ENCODE measurements at places on chromosomes 3 and 15.

DNA sequence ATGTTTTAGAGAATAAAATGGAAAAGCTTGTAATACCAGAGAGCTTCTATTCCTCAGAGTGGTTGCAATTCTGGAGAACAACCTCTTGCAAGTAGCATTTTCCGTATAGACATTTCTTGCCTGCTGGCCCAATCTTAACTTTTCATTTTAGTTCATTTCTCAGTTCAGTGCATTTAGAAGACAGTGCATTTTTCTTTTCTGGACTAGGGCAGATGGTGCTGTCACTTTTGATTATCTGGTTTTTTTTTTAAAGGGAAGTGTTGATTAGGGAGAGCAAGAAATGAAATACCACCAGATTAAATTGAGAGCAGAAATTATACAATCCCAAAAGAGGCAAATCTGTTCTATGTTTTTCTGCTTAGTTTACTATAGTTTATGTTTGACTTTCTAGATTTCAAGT lies 172.7 kb downstream of the GHSR start:
- DNase-seq = no peak

DNA sequence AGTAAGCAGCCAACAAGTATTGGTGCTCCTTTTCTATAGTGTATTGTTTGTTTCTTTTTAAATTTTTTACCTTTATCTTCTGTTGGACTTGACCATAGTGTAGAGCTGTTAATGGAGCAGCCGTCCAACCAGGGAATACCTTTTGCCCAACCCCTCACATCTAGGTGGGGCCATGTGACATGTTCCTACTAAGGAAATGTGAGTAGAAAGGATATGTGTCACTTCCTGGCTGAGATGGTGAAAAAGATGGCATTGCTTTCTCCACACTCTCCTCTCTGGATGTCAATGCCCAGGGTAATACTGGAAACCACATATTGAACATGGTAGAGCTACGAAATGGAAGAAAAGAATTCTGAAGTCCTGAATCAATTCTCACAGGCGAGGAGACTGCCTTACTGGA lies 218.8 kb downstream of the TBL1XR1 start:
- DNase-seq = no peak

- DNase-seq = no peak
These were observed 141.2 kb downstream of the GMNC start for GRCh38 chr3:190721330-190721729.

- no peak for DNase-seq
These were observed 105.3 kb downstream of the CTNNB1 start for GRCh38 chr3:41304593-41304992.

DNA sequence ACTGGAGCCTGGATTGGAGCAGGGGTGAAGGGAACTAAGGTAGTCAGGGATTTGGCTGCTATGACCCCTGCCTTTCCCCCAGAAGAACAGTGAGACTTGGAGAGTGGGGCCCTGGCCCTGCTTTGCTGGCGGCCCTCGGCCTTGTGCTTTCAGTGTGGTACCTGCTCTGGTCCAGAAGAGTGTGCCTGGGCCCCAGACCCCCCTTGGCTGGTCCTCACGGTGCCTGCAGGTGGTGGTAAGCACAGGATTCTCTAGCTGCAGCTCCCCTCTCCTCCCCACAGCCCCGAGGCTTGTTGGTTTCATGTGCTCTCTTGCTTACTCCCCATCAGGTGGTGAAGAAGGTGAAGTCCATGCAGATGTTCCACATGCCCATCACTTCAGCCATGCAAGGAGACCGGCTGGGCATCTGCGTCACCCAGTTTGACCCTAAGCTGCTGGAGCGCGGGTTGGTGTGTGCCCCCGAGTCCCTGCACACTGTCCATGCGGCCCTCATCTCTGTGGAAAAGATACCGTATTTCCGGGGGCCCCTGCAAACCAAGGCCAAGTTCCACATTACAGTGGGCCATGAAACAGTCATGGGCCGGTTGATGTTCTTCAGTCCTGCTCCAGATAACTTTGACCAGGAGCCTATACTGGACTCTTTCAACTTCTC lies 125.7 kb downstream of the DNAJB8 start:
- DNase-seq = no peak

- peak; percentile 75 for DNase-seq
These were observed at the start of gene DLEC1 for GRCh38 chr3:38039101-38039898. TSS of gene DLEC1 (plus strand) at chr3:38039208. CDS start at chr3:38039226, 18 bp downstream.

DNA sequence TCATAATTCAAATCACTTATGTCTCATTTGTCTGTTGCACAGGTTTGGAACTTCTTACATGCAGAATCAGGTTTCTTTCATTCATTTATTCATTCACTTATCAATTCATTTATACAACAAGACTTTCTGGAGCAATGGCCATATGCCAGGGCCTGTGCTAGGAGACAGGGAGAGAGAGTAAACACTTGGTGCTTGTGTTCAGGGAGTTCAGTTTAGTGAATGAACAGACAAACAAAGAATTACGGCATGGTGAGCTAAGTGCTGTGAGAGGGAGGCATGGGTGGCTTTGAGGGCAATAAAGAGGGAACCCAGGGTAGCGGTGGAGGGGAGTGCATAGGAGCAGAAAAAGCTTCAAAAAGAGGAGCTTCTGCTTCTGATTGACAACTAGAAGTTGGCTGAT lies 8.5 kb upstream of the IREB2 start:
- DNase-seq = no peak

DNA sequence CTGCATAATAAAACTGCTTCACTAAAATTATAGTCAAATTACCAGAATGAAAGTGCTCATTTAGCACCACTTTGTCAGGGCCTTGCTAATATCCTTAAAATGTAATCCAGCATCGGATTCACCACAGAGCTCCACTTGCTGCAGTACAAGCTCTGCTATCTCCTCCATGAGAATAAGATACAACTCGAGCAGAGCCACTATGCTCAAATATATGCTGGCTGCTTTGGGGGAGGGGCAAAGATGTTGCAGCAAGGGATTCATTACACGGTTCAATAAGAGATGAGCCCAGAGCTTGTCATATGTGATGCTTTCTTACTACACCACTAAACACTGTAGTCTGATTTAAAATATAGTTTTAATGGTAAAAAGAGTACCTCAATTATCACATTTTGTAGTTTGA lies 72.2 kb downstream of the DLG1 start:
- DNase-seq = no peak

- DNase-seq = no peak
These were observed 25.1 kb downstream of the POLR2M start for GRCh38 chr15:57731530-57732103.

DNA sequence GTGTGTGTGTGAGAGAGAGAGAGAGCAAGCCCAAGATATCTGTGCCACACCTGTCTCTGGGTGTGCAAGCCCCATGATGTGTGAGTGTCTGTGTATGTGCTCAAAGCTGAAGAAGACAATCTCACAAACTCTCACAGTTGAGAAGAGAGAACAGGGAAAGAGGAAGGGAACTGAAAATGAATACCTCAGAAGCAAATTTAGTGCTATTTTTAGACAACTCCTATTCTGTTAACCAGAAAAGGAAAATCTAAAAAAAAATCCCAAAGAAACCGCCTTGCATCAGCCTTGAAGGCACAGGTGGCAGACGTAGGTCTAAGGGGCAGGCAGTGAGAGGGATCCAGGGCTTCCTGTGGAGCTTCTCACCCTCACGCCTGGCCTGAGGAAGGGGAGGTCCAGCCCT lies 47.8 kb downstream of the ATP2B2 start:
- DNase-seq = no peak

GRCh38 chr3:98014268-98014585 lies 20.9 kb downstream of the GABRR3 start:
- no peak for DNase-seq

All from stimulated activated CD4-positive, alpha-beta T cell treated with anti-CD3 and anti-CD28 coated beads, Interleukin-12 subunit alpha, Interleukin-12 subunit beta, amount 100 ng/mL, for 48 hours (primary cell).